ENCODE measurements at places on chromosomes 5 and 9.

GRCh38 chr5:129063483-129064113 is 31.0 kb upstream of the ISOC1 start:
- no peak for DNase-seq

GRCh38 chr5:126341906-126342630 is 81.1 kb upstream of the GRAMD2B start:
- no peak for DNase-seq

- DNase-seq, result no peak
These were observed 268.2 kb downstream of the ISL1 start for GRCh38 chr5:51651476-51651875.

GRCh38 chr5:73997960-73998359 is 372.0 kb downstream of the ARHGEF28 start:
- DNase-seq, result no peak

DNA sequence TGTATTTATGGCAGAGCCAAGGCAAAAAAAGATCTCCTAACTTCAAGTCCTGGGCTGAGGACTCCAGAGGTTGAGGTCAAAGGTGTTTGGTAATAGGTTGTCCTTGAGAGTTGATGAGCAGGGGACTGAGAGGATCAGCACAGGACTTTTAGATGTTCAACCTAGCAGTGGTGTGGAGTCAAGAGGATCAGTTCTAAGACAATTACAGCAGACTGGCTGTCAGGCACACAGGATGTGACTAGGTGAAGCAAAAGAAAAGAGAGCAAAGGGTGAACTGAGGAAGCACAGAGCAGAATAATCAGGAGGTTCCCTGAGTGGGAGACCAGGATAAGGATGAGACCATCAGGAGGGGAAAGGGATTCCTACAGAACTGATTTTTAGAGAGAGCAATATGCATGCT is 10.9 kb downstream of the GZMA start:
- DNase-seq, result no peak

DNA sequence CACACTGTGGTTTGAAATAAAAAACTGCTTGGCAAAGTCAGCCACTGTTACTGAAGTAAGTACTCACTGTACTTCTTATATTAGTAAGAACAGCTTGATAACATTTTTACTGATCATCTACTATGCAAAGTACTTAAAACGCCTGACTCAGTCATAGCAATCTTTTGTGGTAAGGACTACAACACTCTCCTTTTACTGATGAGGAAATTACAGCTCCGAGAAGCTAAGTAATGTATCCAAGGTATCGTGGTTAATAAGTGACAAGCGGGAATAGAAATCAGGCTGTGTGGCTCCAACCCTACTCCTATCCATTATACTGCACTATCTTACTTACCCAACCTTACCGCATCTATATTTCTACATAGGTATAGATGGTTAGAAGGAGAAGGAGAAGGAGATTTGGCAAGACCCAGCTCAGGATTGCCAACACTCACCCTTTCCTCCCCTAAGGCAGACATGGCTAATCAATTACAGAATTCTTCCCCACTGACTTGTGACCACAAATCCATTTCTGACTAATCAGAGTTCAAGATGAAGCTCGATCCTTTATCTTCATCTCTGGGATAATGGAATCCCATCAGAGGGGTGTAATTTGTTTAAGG is 281.4 kb downstream of the SPOCK1 start:
- DNase-seq, result no peak

DNA sequence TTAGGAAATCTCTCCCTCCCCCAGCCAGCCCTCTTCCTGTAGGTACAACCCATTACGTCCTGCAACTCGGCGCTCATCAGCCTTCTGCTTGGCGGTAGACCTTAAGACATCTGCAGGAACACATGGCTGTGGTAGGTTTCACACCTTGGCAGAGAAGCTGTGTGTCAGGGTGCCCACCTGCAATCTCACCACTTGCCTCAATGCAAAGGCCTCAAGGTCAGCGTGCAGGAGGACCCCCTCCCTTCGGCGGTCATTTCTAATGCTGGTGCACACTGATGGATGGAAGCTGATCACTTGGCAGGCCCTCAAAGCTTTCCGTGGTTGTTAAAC is 67.3 kb downstream of the CRB2 start:
- DNase-seq, result no peak

DNA sequence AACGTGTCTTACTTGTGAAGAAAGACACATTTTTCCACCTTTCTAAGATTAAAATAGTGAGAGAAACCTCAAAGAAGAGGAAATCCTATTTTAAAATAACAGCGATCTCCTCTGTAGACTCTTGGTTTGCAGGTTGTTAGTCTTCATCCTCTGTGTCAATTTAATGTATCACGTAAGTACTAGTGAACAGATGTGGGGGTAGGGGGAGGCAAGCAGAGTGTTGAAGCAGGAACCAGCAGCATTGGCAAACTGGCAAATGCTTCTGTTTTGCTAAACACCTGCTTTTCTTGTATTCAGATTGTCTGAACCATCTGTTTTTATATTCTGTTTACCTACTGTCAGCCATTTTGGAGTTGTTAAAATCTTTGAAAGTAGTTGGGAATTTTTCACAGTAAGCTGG is 159.3 kb upstream of the TLX3 start:
- no peak for DNase-seq

DNA sequence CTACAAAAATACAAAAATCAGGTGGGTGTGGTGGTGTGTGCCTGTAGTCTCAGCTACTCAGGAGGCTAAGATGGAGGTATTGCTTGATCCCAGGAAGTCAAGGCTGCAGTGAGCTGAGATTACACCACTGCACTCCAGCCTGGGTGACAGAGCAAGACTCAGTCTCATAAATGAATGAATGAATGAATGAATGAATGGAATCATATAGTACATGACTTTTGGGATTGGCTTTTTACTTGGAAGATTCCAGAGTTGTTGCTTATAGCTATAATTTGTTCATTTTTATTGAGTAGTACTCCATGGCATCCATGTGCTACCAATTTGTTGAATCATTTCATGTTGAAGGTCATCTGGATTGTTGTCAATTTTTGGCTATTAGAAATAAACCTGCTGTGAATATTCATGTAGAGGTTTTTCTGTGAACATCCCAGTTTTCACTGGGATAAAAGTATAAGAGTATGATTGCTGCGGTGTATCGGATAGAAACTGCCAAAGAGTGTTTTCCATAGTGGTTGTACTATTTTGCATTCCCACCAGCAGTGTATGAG is 19.9 kb downstream of the ERBIN start:
- no peak for DNase-seq

- DNase-seq, result no peak
These were observed 136.0 kb downstream of the SCAMP1 start for GRCh38 chr5:78496373-78496772.

DNA sequence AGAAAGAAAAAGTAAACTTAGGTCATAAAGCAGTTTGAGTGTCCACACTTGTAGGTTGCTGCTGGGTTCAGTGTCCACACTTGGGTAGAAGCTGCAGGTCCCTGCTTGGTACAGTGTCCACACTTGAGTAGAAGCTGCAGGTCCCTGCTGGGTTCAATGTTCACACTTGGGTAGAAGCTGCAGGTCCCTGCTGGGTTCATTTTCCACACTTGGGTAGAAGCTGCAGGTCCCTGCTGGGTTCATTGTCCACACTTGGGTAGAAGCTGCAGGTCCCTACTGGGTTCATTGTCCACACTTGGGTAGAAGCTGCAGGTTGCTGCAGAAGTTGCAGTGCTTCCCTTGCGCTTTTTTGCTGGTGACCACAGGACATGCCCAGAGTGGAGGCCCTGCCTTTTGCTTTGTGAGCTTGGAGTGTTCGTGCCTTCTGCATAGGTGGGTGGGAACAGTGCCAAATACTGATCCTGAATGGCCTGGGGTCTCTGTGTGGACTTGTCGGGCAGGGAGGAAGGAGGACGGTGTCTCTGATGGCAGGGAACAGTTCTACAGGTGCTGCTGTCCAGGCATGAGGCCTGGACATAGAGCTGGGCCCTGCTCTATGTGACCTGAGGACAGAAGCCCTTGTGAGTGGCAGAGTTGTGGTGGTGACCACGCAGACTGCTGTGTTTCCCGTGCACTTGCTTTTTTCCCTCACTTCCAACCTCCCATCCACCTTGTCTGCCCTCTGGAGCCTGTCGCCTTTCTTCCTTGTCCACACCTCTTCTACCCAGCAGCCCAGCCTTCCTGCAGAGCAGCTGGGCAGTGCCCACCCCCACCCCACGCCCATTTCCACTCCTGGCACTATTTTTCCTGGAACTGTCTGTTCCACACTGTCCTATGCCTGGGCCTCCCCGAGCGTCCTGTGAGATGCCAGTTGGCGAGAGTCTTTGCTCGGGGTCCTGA is 120.8 kb downstream of the EHMT1 start:
- DNase-seq, result no peak

DNA sequence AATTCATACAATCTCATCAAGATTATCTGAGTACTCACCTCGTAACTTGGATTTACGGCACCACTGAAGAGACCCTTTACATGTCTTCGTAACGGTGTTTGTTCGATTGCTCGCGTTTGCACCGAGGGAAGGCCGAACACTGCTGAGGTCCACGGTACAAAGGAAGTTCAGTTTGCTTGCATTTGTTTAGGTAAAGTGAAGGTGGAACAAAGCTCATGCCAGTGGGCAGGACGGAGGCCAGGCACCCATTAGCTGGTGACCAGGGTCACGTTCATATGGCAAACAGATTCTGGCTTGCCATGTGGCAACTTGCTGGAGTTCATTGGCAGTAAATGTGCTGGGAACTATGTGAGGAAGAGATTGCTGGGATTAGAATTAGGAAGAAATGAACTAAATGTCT is 164.8 kb downstream of the MACROH2A1 start:
- no peak for DNase-seq

- no peak for DNase-seq
These were observed 84.2 kb downstream of the ADGRV1 start for GRCh38 chr5:90642706-90643229.

DNA sequence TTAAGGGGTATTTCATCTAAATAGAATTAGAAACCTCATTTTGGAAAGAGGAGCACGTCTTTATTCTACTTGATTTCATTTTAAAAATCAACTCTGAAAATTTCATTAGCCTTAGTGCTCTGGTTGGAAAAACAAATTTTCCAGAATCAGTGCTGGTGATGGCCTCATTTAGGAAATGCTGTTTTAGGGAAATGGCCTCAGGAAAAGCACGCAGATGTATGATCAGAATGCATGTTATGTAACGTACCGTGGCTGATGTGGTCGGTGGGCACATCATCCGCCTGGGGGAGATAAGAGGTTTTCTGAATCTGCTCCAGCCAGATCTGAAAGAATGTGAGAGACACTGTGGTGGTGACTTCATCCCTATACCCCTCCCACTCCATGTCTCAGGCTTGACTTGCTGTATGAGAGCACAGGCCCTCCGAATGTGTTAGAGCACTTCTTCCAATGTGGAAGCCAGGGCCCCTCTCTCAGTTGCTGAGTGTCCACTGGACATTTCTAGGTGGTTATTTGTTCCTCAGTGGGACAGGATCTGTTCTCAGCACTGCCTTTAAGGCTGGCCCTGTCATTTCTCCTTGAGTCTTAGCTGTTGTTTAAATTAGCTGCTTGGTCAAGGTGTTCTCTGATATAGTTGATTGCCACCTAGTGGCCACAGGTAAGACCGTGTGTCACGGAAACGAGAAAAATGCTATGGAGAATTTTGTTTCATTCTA is 96.5 kb downstream of the ARHGAP26 start:
- peak; percentile 13 for DNase-seq

DNA sequence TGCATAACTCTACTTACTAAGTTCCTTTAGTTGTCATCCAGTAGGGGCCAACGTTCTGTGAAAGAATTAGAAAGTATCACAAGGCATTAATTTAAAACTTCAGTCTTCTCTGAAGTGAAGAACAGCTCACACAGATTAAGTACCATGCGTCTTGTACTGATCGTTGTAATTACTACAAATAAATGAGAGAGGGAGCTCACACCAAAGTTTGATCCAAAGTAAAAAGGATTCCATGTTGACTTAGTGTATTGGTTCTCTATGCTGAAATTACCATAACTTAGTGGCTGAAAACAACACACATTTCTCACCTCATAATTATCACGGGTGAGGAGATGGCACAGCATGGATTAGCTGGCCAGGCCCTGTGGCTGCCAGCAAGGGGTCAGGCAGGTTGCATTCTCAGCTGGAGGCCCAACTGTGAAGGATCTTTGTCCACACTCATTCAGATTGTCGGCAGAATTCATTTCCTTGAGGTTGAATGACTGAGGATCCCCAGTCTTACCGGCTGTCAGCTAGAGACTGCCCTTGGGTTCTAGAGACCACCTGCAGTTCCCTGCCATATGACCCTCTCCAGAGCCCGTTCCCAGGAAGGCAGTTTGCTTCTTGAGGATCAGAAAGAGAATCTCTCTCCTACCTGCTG is 169.1 kb downstream of the YTHDC2 start:
- DNase-seq, result no peak

- DNase-seq, result no peak
These were observed 180.0 kb upstream of the IL12B start for GRCh38 chr5:159510282-159510681.

DNA sequence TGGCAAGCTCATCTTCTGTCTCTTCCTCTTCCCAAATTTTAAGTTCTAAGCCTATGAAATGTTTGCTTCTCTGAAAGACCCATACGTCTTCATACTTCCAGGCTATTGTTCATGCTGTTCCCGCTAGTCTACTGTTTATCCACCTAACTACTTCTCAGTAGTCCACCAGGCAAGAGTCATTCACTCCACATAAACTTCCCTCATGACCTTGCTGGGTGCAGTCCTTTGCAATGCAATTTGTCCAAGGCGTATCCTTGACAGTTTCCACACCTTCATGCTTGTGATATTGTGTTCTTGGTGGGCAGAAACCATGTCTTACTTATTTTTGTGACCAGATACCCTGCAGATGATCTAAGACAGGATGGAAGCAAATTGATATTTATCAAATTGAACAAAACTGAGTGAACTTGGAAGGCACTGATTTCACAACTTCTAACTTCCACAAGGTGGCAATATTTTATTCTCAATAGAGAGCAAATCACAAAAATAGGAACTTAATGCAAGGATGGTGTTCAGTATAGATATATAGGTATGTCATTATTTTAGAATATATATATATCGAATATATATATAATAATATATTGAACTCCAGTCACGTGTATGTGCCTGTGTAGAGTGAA is 30.3 kb downstream of the TYRP1 start:
- no peak for DNase-seq

GRCh38 chr5:42680046-42680445 is 76.6 kb upstream of the CCDC152 start:
- no peak for DNase-seq

GRCh38 chr5:166436872-166437271 is 1854.6 kb upstream of the WWC1 start:
- DNase-seq, result no peak

- DNase-seq, result no peak
These were observed 98.1 kb upstream of the FER start for GRCh38 chr5:108649646-108650045.

- DNase-seq, result no peak
These were observed 2.7 kb upstream of the APBA1 start for GRCh38 chr9:69674716-69675438.

Measured in stimulated activated CD4-positive, alpha-beta T cell treated with anti-CD3 and anti-CD28 coated beads, Interleukin-12 subunit alpha, Interleukin-12 subunit beta, amount 100 ng/mL, for 4 hours (primary cell).